ENCODE measurements at places on chromosomes 3 and 15.

DNA sequence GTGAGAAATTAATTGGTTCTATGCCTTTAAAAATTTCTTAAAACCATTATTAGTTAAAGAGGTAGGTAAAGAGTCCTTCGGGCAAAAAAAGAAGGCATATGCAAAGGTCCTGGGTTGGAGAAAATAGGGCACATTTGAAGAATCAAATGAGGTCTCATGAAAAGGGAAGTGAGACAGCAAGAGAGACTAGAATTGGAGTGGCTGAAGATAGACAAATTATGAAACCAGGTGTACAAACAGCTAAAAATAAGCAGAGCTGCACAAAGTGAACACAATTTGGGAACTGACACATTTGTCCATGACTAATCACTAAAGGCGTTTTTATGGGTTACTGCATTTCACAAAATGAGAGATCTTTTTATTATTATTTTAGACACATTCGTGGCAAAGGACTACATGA is 581.2 kb downstream of the PYDC2 start:
- no peak for DNase-seq

GRCh38 chr3:94307588-94307987 is 244.7 kb downstream of the NSUN3 start:
- no peak for DNase-seq

DNA sequence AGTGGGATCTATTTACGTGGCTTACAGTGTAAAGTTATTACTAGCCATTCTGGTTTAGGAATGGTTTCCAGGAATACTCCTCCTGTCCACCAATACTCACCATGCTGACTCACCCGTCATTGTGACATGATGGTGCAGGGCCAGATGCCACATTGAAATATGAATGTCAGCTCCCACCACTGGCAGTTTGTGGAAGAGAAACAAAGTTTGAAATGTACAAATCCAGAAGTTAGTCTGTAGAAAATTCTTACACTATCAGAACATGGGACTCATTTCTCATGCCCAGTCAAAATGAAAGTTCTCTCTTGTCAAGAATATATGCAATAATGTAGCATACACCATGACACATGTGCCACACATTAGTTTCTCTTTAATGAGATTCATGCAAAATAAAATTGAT is 14.4 kb upstream of the TSPAN3 start:
- no peak for DNase-seq

GRCh38 chr15:50066202-50066601 is 52.8 kb downstream of the ATP8B4 start:
- DNase-seq = no peak

GRCh38 chr3:46892285-46893145 is 15.0 kb downstream of the PTH1R start:
- DNase-seq = no peak

DNA sequence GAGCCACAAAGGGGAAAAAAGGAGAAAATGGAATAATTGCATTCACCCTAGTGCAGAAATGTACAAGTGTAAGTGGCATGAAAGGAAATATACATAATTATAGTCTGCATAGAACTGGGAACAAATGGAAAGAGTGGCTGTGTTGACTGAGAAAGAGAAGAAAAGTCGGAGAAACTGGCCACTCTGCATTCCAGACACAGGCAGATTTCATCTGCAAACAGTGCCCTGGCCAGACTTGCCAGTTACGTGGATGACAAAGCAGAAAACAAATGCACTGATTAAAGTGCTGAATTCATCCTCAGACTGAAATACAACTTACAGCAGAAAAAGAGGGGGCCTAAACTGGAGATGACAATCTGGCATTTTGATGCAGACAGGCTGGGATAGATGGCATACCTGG is 129.8 kb downstream of the FGF12 start:
- no peak for DNase-seq

GRCh38 chr15:67072958-67073357 is 7.6 kb downstream of the SMAD3 start:
- DNase-seq = no peak

DNA sequence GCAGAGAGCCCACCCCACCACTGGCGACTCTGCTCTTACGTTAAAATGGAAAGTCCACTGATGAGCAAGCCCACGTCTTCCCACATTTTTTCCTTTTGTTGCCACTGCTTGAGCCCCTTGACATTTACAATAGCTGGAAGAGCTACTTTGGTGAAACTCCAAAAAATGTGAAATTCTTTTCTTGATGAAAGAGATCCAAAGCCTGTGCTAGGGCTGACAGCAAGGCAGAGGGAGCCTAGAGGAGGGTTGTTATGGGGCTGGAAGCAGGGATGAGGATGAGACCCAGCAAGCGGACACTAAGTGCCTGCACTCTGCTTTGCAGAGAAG is 97.1 kb downstream of the CEMIP start:
- DNase-seq = no peak

GRCh38 chr15:98565566-98565965 is 82.8 kb upstream of the IGF1R start:
- DNase-seq = no peak

Data from stimulated activated CD8-positive, alpha-beta memory T cell treated with anti-CD3 and anti-CD28 coated beads, Interleukin-7, amount 100 ng/mL, for 1 hour (primary cell).